ENCODE measurements at places on chromosomes 2 and 18.

DNA sequence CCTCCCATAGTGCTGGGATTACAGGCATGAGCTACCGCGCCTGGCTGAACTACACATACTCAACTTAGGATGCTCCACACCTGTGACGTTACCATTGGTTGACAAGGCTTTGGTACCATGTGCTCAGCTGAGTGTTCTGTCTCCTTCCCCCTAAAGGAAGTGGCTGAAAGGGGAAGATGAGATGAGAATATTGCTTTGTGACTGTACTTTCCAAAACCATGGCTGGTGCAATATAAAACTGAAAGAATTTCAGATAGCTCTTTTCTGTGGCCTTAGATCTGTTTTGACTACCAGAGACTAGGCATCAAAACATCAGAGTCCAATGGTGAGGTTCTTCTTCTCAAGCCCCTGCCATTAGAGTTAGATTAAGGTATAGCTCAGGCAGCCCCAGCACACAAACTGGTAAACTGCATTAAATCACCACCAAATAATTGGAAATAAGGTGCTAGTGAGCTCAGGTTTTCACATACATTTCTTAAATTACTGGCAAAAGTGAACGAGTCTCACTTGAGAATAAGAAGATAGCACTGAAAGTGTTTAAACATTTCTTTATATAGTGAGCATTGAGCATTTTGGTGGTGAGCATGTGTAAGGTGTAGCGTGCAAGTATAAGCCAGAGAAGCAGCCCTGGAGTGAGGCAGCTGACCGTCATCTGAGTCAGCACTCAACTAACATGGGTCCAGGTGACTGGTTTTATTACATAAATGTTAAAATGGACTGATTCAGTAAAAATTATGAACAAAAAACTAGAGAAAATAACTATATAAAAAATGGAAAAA is 113.5 kb upstream of the FZD5 start:
- DNase-seq = no peak

GRCh38 chr2:106705877-106706276 is 180.1 kb downstream of the ST6GAL2 start:
- DNase-seq = no peak

- DNase-seq = peak; percentile 1
Observed at GRCh38 chr2:229205704-229206103, 65.4 kb downstream of the PID1 start.

DNA sequence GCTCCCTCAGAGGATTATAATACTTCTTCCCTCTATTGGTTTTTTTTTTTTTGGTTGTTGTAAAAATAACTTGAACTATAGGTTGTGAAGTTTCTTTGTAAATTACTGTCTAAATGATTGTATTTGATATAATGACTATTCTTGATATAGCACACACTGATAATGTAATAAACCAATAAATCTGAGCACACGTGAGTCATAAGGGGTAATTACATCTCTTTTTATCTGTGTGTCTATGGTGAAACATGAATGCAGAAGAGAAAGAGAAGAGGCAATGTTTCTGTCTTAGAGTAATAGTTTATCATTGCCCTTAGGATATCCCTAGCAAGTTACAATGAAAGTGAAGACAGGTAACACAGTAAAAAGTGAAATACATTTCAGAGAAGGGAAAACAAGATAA is 64.1 kb upstream of the RAPGEF4 start:
- DNase-seq = no peak

DNA sequence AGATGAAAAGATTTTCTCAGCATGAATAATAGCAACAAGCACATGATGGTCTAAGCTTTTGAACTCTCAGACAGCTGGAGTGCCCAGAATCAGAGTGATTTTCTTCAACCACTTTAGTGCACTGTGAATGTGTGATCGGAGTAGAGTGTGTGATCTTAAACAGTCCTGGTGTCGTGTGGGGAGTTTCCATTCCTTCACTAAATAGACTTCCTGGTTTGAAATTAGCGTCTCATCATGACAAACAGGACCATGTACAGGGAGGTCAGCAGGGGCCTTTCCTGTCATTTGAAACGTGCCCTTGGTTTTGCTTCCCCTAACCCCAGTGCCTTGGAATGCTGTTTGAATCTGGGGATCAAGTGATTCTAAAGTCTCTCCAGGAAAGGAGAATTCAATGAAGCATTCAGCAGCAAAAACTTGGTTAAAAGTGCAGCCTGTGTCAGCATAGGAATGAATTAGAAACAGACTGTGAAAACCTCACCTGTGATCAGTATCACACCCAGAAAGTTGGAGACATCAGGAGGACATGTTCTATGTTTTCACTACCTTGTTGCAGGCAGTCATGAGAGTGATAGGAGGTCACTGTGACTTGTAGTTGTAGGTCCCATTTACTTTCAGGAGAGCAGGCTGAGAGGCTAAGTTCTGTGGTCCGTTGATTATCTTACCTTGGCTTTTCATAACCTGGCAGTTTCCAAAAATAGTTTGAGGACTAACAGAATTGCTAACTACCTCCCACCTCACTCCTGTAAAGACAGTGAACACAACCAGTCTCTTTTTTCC is 400.3 kb downstream of the MTX2 start:
- peak; percentile 27 for DNase-seq

GRCh38 chr18:22667616-22668422 is 250.1 kb upstream of the CTAGE1 start:
- no peak for DNase-seq

- no peak for DNase-seq
Observed at GRCh38 chr2:137507237-137507636, 457.0 kb upstream of the HNMT start.

GRCh38 chr2:229728370-229728769 is 14.0 kb upstream of the DNER start:
- DNase-seq = no peak

DNA sequence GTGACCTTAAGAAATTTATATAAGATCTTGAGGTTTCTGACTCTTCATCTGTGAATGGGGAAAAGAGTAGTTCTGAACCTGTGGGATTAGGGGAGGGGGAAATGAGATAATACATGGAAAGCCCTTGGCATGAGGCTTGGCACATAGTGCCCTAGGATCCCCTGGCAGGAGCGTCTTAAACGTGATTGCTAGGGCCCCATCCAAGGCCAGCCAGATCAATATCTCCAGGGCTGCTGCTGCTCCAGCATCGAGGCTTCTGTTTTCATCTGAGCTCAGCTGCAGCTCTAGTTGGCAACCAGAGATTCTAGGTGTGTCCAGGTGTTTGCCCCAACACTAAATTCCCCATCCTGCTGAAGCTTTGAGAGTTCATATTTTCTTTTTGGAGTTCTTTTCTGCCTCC is 71.0 kb downstream of the IL1R2 start:
- DNase-seq = no peak
